ENCODE measurements at places on chromosomes 5 and 9.
A peak's percentile ranks its signal among the peaks of the same experiment; 100 is the strongest.

DNA sequence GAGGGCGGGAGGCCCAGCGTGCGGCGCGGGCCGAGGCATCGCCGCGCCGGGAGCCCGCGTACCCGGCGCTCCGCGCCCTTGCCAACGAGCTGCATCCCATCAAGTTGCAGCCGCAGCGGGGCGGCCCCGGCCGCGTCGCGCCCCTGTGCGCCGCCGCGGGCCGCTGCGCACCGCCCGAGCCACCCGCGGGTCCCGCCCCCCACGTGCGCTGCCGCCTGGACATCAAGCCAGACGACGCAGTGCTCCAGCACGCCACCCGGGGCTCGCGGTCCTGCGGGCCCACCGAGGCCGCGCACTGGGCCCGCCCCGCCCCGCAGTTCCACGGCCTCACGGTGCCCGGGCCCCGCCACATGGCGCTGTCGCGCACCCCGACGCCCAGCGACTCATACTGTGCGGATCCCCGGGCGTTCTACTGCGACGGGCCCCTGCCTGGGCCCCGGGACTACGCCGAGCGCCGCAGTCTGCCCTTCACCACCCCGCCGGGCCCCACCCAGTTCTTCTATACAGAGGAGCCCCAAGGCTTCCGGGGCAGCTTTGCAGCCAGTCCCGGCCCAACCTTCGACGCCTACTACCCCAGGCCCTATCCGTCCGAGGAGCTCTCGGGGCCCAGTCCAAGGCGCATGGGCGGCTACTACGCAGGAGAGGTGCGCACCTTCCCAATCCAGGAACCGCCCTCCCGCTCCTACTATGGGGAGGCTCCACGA lies 2.6 kb downstream of the AJM1 start:
- DNase-seq: no peak

GRCh38 chr5:143054480-143054941 lies 284.3 kb downstream of the ARHGAP26 start:
- DNase-seq: peak; percentile 5

- no peak for DNase-seq
Measured at GRCh38 chr9:90864779-90865178, 63.2 kb downstream of the SYK start.

- DNase-seq: no peak
Measured at GRCh38 chr5:133471699-133472098, 140.6 kb downstream of the FSTL4 start.

DNA sequence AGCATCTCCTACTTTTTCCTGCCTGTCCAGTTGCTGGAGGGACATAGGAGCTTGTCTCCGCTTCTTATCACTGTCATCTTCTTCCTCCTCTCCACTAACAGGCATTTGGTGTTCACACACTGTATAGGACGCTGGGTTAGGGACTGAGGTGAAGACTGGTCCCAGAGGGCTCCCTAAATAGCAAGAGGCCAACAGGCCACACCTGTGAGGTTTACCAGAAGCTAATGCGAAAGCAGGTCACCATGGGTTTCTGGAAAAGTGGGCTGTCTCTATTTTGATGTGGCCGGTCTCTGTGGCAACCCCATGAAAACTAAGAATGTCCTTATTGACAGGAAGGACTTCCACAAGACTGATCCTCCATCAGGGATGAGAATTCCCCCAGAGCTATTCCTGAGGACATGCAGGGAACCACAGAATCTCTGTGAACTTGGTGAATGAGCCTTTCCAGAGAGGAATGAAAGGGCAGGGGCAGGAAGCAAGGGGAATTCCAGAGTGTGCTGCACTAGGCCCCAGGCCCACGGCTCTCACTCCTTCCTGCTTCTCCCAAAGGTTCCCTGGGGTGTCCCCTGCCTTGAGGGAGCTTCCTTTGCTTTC lies 61.7 kb downstream of the DAP start:
- DNase-seq: no peak

GRCh38 chr9:3936520-3937235 lies 363.2 kb downstream of the GLIS3 start:
- no peak for DNase-seq

- no peak for DNase-seq
Measured at GRCh38 chr9:125361837-125362531, 100.4 kb downstream of the GAPVD1 start.

- no peak for DNase-seq
Measured at GRCh38 chr5:155015239-155015638, 1.7 kb downstream of the KIF4B start.

DNA sequence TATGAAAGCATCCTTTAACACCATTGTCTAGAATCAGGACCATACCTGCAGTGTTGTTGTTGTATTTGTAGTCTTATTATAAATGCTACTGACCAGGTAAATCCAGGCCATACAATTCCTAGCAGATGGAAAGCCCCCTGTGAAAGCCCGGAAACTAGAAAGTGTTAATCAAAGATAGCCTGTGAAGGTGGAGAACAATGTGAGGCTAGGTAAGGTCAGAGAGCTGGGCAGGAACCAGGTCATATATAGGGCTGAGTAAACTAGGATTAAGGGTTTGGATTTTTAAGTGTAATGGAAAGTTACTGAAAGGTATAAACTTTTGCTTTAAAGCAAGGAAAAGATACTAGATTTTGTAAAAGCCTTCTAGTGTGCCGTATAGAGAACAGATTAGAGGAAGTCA lies 6.7 kb downstream of the LRRC70 start:
- no peak for DNase-seq

DNA sequence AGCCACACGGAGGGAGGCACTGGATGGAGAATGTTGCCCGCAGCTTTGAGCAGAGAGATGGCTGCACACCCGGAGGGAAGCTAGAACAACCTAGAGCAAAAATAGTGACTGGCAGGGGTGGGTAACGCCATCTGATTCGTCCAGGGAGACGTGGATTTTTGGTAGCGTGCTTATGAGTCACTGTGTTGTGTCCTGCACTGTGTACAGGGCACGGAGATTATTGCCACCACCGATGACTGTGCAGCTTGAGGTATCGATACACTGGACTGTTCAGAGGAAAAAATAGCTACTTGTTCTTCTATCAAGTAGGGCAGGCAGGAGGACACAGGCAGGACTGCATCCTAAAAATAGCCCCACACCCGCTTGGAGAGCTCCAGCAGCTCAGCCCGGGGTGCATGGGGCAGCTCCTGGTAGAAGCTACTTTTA lies 6.0 kb downstream of the UBE2QL1 start:
- no peak for DNase-seq

DNA sequence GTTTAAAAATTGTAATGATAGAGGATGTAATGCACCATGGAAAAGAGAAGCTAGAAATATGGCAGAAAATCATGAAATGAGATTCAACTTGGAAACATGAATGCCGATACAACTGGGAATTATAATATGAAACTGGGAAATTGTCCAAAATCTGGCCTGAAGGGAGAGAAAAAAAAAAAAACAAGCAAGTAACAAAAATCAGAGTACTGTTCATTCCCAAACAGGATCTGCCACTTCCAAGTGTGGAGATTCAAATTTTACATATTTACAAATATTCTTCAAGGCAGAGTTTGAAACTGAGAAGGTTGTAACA lies 56.6 kb upstream of the MOCS2 start:
- no peak for DNase-seq

GRCh38 chr5:60687927-60688720 lies 11.8 kb downstream of the DEPDC1B start:
- DNase-seq: no peak

GRCh38 chr9:101495810-101496209 lies 37.8 kb upstream of the RNF20 start:
- no peak for DNase-seq

DNA sequence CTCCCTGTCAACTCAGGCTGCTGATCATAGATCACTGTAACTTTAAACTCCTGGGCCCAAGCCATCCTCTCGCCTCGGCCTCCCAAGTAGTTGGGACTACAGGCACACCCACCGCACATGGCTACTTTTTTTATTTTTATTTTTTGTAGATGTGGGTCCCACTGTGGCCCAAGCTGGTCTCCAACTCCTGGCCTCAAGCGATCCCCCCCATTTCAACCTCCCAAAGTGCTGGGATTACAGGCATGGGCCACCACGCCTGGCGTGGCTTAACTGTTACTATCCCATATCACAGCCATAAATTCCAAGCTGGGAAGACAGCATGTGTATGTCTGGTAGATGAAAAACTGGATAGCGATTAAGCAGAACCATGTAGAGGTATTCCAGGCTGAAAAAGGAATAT lies 1.0 kb downstream of the HDAC3 start:
- DNase-seq: no peak

- DNase-seq: no peak
Measured at GRCh38 chr5:88941581-88941980, 58.6 kb upstream of the MEF2C start.

DNA sequence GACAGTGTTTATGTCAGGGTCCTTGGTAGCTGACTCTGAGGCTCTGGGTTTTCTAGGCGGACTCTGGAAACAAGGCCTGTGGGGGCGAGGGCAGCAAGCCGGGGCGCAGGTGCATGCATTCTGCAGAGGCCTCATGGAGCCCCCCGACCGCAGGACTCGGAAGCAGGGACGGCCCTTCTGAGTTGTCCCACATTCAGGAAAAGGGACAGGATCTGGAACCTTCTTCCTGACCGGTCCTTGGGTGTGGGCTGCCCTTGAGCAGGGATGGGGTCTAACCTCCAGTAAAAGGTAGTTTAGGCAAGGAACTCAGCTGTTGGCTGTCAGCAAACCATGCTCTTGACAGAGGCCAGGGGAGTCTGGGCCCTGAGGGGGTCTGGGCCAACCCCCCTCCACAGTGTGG lies 7.4 kb upstream of the COL5A1 start:
- DNase-seq: no peak

GRCh38 chr5:143244990-143245389 lies 158.5 kb downstream of the NR3C1 start:
- DNase-seq: no peak

DNA sequence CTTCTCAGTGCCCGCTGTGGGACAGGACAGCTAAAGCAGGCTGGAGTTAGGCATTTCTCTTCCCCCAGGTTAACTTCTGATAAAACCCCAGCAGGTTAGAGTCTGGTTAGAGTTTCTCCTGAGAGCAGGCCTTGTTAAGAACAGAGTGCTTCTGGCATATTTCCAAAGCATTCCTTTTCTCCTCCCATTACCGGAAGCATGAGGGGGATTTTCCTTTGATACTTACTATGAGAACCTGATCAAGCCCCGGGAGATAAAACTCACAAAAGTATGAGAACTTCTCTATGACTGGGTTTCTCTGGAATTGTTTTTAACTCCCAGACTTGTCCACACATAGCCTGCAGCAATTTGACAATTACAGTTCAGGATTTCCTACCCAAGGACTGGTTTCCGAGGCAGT lies 77.4 kb upstream of the MAST4 start:
- DNase-seq: no peak

GRCh38 chr9:100443781-100444768 lies 17.1 kb downstream of the MSANTD3 start:
- DNase-seq: no peak

GRCh38 chr5:68021916-68022315 lies 193.6 kb upstream of the PIK3R1 start:
- DNase-seq: no peak

DNA sequence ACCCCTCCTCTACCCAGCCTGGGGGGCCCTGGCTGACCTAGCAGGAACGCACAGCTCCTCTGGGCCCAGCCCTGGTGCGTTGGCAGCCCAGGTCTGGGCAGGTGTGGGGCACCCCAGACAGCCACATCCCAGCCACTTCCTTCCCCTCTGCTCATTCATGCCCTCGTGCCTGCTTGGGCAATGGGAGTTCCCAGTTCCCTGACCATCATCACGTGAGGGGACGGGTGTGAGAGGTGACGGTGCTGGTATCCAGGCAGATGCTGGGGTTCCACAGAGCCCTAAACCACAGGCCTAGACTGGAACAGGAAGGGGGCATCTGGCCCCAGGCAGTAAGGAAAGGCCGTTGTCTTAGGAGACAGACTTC lies 8.4 kb downstream of the RALGDS start:
- no peak for DNase-seq

DNA sequence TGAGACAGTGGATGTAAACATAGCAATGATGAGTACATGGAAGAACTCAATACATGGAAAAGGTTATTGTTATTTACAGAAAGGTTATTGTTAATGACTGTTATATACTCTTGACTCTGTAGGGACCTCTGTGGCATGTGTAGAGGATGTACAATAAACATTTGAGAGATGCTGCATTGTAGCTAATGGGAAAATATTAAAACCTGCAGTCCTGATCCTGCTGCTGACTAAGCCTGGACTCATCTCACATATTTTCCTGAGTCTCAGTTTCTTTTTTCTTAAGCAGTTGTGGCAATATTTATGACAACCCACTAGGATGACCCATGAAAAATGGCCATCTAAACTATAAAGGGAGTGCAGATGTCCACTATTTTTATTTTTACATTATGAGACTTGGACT lies 75.4 kb downstream of the DOCK2 start:
- no peak for DNase-seq

DNA sequence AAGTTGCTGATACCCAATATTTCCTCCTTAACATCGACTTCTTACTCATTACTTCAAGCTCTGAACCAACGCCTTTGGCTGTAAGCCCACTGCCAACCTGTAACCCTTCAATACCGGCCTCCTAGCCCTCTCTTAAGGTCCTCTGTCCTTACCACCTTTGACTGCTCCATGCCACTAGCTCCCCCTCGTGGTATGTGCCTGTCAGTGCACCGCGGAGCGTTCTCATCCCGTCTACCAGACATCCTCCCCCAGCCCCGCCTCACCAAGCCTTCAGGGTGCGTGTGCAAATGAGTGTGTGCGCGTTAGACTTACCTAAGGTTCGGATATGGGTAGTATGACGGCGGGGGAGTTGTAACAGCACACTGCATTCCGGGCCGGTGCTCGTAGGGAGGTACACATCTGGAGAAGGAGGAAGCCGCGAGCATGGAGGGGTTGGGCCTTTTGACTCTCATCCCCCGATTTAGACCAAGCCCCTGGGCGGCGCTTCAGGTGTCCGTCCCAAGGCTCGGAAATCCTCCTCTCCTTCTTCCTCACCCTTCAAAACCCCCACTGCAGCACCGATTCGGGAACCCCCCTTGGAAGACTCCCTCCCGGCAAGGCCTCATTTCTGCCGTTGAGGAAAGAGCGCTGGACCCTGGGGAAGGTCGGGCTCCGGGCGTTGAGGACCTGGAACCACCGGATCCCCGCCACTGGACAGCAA lies 2.8 kb upstream of the MYORG start:
- DNase-seq: peak; percentile 83

DNA sequence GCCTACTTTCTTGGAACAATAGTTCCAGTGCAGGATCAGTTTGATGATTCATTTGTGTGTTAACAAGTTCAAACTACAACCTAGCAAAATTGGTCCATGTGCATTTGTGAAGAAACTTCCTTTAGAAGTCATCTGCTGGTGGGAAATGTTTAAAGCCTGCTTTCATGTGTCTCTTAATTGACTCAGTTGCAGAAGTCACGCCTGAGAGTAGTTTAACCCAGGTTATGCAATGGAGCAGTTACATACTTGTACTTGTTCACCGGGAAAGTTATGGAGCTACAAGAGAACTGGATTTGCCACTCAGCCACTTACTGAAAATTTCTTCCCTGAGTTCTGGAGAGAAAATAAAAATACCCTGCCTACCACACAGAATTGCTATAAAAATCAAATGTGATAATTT lies 1397.8 kb downstream of the PTPRD start:
- DNase-seq: no peak

- no peak for DNase-seq
Measured at GRCh38 chr9:83423815-83424707, 114.1 kb downstream of the FRMD3 start.
